ENCODE measurements at places on chromosomes 1 and 21.

GRCh38 chr21:42608446-42608845 lies 45.0 kb upstream of the PDE9A start:
- DNase-seq = no peak

GRCh38 chr1:178684111-178684510 lies 40.9 kb upstream of the RALGPS2 start:
- DNase-seq = no peak

GRCh38 chr1:21640653-21641052 lies 28.5 kb downstream of the RAP1GAP start:
- no peak for DNase-seq

DNA sequence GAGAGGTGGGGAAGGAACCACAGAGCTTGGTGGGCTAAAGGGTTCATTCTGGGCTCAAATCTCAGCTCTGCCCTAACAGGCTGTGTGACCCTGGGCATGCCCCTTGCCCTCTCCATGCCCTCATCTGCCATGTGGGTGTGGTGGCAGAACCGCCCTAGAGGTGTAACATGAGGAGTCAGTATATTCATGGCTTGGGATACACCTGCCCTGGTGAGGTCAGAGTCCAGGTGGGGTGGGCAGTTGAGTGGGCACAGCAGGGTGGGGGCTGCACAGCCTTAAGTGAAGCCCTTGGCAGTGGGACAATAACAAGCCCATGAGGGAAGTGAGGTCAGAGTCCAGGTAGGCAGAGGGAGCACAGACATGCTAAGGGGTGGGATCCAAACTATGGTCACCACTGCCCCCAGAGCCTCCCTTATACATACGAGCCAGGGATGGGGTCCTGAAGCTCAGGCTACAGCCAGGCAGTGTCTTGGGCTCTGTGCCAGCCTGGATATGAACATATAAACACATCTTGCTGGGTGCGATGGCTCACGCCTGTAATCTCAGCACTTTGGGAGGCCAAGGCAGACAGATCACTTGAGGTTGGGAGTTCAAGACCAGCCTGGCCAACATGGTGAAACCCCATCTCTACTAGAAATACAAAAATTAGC lies 59.0 kb upstream of the EFHD2 start:
- DNase-seq = no peak

GRCh38 chr1:25896266-25896665 lies 10.0 kb downstream of the STMN1 start:
- no peak for DNase-seq

Measured in stimulated activated CD4-positive, alpha-beta T cell treated with anti-CD3 and anti-CD28 coated beads, Interleukin-4, amount 100 ng/mL, for 48 hours (primary cell).